ENCODE measurements at places on chromosomes 16 and 17.

- DNase-seq = no peak
Observed at GRCh38 chr17:40564195-40564882, 933 bp downstream of the CCR7 start.

GRCh38 chr16:68592466-68593337 lies 52.4 kb upstream of the CDH3 start:
- peak; percentile 16 for DNase-seq

DNA sequence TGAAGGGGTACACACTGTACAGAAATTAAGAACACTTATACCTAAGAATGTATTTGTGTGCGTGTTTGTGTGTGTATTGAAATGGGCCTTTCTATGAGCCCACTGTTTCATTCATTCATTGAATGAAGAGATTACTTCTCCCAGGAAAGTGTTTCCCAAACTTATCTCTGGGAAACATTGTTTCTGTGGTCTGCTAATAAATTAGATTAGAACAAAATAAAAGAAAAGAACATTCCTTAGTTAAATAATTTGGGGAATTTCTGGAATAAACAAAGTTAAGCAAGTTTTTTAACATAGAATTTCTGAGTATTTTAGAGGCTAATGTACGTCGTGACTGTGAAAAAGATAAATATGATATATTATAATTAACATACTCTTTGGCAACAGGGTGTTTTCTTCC lies 402.4 kb upstream of the CDH11 start:
- no peak for DNase-seq

GRCh38 chr16:30351586-30352419 lies 3.3 kb downstream of the CD2BP2 start:
- DNase-seq = peak; percentile 97

GRCh38 chr16:35734728-35735402 lies 2275.5 kb downstream of the TP53TG3F start:
- no peak for DNase-seq

DNA sequence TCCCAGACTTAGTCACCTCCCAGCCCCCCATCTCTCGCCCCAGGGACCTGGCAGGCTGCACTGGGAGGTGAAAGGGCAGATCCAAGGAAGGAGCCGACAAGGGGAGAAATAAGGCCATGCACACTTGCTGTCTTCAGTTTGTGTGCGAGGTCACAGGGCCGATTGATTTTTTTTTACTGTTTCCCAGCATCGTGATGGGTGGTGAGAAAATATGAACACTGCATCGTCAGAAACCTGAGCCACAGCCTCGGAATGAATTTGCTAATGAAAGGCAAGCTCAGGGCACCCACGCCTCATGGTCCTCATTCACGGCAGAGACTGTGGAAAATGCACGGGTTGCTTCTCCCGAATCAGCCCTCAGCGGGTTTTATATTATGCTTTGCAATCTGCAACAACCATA lies 98.0 kb downstream of the SOCS1 start:
- DNase-seq = no peak

DNA sequence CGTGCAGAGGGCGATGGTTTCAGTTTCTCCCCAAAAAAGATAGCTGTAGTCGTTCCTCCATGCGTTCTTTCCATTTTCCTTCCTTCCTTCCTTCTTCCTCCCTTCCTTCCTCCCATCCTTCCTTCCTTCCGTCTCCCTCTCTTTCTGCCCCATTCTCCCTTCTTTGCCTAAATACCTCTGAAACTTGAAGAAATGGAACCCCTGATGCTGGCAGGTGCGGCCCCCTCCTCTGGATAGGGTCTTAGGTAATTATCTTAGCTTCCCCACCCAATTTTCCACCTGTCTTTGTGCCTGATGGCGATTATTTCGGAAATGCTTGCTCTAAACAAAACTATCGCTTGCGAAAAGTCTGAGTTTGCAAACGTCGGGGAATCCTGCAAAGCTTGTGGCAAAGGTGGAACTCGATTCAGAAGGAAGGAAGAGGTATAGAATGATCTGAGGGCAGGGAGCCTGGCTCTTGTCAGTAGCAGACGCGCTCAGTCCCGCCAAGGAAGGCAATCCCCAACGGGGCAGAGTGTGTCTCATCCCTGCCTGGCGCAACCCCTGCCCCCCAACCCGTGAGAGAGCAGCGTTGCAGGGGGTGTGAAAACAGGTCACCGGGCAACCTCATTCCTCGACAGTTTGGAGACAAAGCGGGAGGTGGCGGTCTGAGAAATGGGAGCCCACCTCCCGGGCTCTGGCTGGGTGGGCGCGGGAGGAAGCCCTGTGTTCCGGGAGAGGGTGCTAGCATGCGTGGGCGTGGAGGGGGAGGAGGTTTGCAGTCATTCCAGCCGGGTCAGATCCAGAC lies 2.9 kb upstream of the CBX8 start:
- no peak for DNase-seq

GRCh38 chr16:57613514-57613913 lies 14.9 kb upstream of the ADGRG1 start:
- DNase-seq = no peak

GRCh38 chr17:1630662-1631061 lies 2.0 kb upstream of the SLC43A2 start:
- no peak for DNase-seq

GRCh38 chr17:7856011-7856810 lies 1.1 kb downstream of the NAA38 start:
- peak; percentile 69 for DNase-seq

- DNase-seq = no peak
Observed at GRCh38 chr16:54921206-54921824, 9.3 kb upstream of the IRX5 start.

GRCh38 chr17:45234641-45235415 lies 13.1 kb downstream of the FMNL1 start:
- DNase-seq = no peak

DNA sequence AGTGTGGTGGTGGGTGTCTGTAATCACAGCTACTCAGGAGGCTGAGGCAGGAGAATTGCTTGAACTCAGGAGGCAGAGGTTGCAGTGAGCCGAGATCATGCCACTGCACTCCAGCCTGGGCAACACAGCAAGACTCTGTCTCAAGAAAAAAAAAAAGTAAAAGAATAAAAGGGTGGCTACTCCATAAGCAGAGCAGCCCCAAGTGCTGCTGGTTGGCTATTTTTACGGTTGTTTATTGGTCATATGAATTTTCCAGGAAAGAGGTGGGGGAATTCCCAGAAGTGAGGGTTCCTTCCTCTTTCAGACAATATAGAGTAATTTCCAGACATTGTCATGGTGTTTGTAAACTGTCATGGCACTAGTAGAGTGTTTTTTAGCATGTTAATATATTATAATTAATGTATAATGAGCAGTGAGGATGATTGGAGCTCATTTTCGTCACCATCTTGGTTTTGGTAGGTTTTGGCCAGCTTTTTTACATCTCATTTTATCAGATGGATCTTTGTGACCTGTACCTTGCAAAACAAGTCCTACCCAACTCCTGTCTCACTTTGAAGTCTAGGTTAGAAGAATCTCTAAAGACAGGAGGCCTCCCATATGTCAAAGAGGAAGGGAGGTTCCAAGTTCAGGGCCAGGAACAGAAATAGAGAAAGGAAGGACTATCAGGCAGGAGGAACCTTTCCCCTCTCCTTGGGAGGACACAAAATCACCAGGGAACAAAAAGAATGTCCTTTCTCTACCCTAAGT lies 39.1 kb downstream of the HOXB1 start:
- DNase-seq = no peak

DNA sequence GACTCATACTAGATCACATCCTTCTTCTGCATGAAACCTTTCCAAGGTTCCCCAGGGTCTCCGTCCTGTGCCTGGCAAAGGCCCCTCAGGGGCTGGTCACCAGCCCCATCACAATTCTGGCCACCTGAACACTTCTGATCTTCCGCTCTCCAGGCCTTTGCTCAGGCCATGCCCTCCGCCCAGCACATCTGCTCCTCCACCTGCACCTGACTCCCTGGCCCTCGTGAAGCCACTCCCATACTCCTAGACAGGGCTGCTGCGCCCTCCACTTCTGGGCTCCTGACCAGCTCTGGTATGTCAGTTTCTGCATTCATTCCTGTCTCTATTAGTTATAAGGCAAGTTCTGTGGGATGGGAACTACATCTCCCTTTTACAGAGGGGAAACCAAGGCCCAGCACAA lies 1.9 kb upstream of the MYL11 start:
- no peak for DNase-seq

GRCh38 chr16:85372627-85373372 lies 240.3 kb upstream of the GSE1 start:
- DNase-seq = peak; percentile 57

DNA sequence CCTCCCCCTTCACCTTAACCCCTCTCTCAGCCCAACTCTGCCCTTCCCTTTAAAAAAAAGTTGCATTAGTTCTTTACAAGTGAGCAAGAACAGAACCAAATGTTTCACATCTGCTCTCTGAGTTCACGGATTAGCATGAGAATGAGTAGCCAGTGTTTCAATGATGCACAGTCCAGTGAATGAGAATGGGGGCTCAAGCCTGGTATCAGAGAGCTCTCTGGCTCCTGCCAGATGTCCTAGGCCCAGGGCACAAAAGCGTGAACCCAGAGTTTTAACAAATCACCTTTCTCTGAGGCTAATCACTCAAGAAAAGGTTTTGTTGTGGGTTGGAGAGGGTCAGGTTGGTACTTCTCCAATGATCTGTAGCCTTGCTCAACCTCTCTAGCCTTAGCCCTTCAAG lies 41.5 kb upstream of the HS3ST3A1 start:
- DNase-seq = no peak

GRCh38 chr17:65208717-65209116 lies 71.5 kb downstream of the RGS9 start:
- no peak for DNase-seq

GRCh38 chr17:66135896-66136295 lies 56.0 kb downstream of the CEP112 start:
- peak; percentile 6 for DNase-seq

DNA sequence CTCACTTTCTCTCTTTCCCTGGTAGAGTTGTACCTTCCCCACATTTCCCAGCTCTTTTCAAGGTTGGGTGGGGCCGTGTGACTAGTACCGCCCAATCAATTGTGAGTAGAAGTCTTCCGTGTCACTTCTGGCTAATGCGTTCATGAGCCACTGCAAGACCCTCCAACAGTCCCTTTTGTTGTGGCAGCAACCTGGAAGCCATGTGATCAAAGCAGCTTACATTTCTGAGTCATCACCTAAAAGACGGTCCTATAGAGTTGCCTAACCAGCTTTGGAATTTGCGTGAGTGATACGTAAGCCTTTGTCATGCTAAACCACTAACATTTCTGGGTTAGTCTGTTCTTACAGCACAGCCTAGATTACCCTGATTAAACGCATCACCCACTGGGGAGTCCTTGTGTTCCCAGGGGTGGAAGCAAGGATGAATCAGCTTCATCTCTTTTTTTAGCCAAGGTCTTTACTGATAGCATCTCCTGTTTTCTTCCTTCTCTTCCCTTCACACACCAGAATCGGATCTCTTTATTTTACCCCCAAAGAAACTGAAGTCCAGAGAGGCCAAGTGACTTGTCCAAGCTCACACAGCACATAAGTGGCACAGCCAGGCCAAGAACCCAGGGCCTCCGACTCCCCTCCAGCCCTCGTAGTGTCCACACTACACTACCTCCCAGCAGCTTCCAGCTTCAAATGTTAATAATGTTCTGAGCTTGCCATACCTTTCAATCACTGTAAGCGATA lies 366.3 kb upstream of the XYLT1 start:
- DNase-seq = peak; percentile 48

GRCh38 chr17:28774206-28774605 lies 30.4 kb downstream of the TRAF4 start:
- no peak for DNase-seq

DNA sequence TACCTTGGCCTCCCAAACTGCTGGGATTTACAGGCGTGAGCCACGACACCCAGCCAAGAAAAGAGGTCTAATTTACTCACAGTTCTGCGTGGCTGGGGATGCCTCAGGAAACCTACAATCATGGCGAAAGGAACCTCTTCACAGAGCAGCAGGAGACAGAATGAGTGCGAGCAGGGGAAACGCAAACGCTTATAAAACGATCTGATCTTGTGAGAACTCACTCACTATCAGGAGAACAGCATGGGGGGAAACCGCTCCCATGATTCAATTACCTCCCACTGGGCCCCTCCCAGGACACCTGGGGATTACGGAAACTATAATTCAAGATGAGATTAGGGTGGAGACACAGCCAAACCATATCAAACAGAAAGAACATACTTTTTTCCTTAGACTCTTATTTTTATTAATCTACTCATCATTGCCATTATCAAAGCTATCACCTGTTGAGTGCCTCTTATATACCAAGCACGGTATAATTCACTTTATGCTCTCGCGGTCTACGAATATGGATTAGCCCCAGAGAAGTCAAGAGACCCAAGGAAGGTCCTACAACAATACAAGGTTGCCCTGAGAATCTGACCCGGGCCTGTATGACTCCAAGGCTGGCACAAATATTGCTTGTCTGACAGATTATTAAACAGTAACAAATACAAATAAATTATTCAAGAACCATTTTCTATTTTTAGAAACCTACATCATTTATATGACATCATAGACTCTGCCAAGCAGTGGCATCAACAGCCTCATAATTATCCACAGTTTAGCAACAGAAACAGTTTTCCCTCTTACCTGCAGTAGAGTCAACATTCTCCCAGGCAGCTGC lies 2.4 kb downstream of the POLR3K start:
- no peak for DNase-seq

- no peak for DNase-seq
Observed at GRCh38 chr16:58461056-58461455, 38.9 kb upstream of the NDRG4 start.

- DNase-seq = no peak
Observed at GRCh38 chr17:50612281-50612680, 22.4 kb upstream of the ABCC3 start.

GRCh38 chr16:1371054-1371978 lies 19.6 kb downstream of the GNPTG start:
- DNase-seq = no peak

DNA sequence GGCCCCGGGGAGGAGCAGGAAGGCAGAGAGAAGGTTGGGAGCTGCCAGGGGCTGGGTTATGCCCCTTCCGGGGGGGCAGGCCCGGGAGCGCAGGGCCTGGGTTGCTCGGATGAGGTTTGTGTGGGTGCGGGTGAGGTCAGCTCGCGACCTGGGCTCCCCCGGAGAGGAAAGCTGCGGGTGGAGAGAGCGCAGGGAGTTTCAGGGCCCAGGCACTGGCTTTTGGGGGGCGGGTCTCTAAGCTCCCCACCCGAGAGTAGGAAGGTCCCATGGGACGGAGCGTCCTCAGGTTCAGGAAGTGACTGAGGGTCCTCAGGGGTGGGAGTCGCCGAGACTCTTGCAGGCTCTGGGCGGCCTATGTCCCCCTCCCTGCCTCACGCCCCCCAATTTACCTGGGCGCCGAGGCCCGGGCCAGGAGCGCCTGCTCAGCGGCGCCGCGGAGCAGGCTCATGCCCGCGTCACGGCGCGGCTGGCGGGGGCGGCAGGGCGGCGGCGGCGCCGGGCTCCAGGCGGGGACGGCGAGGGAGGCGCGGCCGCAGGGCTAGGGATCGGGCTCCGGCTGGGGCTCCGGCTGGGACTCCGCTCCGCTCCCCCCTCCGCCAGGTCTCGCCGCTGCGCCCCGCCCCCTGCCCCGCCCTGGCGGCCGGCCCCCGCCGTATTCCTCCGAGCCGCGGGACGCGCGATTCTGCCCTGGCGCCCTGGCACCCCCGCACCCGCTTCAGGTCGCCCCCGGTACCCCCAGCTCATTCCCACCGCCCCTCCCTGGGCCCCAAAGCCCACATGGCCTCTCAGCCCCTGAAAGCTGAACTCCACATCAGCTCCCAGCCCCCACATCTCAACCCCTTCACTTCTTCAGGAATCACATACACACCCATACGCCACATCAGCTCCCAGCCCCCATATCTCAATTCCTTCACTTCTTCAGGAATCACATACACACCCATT lies at the start of gene DOK4:
Gene DOK4, minus strand, starts transcription at position 578 of the 942 bp plus-strand sequence. CDS start 6,986 bp downstream, outside the sequence.
- peak; percentile 65 for DNase-seq

Measured in fibroblast of pulmonary artery (primary cell).